ENCODE measurements at places on chromosomes 3 and 15.

GRCh38 chr3:42635111-42635510, 18.4 kb upstream of the ZBTB47 start:
- DNase-seq = no peak

- no peak for DNase-seq
These were observed 5.6 kb upstream of the ZBTB47 start for GRCh38 chr3:42647821-42648459.

- no peak for DNase-seq
These were observed 16.6 kb downstream of the SEMA3F start for GRCh38 chr3:50171540-50172301.

DNA sequence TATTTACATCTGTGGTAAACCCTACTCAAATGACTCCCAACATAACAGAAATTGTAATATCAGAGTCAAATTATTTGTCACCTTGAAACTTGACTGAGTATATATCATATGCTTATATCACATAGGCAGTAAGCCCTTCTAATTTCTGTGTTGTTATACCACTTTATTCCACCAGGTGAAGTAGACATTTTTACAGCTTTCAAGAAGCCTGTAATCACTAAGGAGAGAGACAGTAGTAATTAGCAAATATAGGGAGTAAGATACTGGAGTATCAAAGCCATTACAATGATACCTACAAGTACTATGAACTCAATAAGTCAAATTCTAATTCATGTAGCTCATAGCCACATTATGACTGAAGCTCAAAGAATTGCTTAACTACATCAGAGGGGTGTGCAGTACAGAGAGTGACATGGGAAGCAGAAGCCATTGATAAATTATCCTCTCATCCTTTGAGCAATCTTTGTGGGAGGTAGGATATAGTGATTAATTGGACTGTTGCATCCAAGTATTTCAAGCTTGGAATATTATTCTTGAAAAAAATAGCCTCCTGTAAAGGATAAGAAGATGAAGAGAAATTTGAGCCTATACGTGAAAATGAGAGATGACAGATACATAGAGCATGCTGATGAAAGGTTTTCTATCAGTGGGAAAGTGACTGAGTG, 1005.9 kb downstream of the ZPLD1 start:
- DNase-seq = no peak

- no peak for DNase-seq
These were observed 23.9 kb upstream of the NEK10 start for GRCh38 chr3:27392950-27393679.

- DNase-seq = no peak
These were observed 27.5 kb downstream of the SMAD3 start for GRCh38 chr15:67092752-67093503.

GRCh38 chr3:5384557-5385236, 197.2 kb downstream of the EDEM1 start:
- no peak for DNase-seq

- DNase-seq = no peak
These were observed 158.5 kb downstream of the THRB start for GRCh38 chr3:24336101-24336500.
